SHP77 (cell line): ENCODE measurements at places on chromosomes 11 and 22.

DNA sequence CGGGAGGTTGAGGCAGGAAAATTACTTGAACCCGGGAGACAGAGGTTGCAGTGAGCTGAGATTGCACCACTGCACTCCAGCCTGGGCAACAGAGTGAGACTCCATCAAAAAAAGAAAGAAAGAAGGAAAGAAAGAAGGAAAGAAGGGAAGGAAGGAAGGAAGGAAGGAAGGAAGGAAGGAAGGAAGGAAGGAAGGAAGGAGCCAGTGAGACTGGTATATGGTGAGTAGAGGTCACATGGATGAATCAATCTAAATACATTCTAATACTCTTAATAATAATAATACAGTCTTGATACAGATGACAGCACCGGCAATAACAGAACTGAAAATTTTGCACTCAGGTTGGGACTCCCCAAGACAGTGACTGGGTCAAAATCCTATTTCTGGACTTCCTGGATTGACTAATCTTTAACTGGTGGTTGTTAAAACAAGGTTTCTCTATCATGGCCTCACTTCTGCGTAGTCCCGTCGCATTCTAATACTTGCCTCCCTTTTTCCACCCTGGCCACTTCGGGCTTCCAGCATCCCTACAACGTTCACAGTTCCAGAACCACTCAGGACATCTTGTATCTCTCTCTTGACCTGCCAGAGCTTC is 53.5 kb upstream of the EIF3M start:
- no peak for DNase-seq

- DNase-seq, result no peak
These were observed 27.9 kb downstream of the PIWIL4 start for GRCh38 chr11:94595076-94595475.

DNA sequence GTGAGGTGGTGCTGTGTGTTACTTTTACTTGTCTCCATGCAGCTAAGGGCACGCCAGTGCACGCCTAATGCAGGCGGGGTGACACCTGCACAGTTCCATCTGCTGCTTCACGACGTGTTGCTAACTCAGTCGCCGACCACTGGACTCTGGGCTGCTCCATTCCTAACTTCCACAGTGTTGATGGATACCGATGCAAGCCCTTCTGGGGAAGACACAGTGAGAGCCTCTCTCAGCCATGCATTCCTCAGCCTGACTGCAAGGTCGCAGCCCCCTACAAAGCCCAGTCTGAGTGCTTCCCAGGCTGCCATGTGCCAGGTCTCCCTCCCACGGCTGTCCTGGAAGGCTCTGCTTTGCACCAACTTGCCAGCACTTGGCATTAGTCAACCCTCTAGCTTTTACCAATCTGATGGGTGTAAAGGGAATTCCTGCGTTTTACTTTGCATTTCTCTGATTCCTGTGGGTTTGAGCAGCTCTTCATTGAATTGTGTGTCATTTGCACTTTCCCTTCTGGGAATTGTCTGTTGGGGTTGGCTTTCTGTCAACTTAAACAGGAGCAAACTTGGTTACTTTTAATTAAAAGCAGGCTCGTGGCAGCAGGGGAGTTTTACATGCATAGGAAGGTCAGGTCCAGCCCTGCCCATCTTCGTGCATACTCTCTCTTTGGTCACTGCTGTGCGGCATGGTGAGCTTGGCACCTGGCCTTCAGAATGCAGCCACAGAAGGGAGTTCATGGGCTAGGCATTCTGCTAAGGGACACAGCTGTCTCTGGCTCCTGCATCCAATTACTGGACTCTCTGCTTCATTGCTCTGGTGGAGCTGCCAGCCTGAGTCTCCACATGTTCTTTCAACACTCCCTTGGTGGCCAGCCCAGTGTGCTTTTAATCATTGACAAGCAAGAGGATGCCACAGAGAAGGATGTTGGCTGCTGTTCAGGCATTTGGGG is 34.6 kb upstream of the SHANK2 start:
- no peak for DNase-seq

GRCh38 chr11:18295316-18295715 is 26.6 kb downstream of the HPS5 start:
- DNase-seq, result no peak

DNA sequence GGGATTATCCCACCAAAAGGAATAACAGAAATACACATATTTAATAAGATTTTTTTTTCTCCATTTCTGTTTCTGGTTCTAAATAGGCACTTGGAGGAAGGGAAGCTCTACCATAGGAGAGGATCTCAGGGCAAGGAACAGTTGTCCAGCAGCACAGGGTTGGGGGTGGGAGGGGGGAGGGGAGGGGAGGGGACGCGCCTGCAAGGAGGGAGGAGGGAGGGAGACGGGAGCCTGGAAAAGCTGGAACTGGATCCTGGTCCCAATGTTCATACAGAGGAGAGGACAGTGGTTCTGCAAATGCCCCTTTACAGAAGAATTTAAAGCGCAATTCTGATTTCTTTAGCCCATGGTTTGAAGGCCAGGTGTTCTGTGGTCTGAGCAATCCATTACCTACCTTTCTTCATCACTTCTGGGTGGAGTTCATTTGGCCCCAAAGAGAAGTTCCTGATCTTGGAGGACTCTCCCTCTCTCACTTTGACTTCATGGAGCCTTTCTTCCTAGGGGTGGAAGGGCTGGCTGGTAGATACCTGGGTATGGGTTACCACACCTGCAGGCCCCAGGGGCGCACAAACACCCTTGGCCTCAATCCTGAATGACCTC is 348.9 kb upstream of the NCAM1 start:
- no peak for DNase-seq

DNA sequence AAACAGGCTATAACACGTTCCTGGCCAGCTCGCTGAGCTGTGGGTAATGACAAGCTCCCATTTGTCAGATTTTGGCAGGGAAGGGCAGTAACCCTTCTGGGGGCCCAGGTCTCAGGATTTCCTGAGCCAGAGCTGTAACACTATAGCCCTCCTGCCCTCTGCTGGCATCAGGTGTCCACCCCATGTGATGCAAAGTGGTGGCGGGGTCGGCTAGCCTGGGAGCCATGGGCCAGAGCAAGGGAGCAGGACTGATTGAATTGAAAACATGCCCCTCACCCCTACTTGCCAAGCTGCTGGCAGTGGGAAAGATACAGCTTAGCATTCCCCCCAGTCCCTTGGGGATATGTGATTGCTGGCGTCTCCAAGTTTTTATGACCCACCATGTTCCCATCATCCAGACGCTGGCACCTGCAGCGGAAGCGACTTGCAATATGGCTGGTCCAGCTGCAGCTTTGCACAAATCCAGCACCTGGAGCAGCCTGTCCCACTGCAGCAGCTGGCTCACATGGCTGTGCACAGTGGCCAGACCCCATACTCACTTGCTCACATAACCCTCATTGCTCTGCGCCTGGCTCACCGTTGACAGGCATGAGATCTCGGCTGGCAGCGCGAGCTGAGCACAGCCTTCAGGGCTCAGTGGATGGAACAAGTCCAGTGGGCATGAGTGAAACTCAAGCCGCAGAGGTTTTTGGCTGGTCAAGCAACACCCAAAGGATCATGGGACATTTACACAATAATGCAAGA is 1147.8 kb downstream of the JRKL start:
- DNase-seq, result no peak

DNA sequence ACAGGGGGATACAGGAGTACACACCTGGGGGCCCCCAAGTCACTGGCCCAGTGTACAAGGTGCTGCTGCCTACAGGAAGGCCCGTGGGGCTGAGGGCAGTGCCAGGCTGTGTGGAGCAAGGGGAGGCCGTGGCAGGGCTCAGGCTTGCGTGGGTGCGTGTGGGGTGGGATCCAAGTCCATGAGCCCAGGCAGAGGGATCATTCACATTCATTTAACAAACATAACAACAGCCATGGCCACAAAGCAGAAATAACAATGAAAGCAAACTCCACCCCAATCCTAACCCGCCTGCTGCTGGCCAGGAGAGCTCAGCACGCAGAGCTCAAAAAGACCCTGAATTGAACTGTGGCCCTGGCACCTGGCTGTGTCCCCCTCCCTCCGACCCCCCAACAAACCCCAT is 17.0 kb upstream of the SCGB1A1 start:
- no peak for DNase-seq

- no peak for DNase-seq
These were observed 97.3 kb downstream of the ELP4 start for GRCh38 chr11:31606893-31607292.

DNA sequence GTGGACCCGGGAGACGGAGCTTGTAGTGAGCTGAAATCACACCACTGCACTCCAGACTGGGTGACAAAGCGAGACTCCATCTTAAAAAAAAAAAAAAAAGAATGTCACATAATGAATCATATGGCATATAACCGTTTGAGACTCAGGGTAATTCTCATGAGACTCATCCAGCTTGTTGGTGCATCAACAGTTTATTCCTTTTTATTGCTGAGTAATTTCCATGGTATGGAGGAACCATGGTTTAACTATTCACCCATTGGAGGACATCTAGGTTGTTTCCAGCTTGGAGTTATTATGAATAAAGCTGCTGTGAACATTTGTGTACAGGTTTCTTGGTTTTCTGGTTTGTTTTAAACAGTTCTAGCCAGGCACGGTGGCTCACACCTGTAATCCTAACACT is 25.3 kb downstream of the PPARA start:
- DNase-seq, result no peak

DNA sequence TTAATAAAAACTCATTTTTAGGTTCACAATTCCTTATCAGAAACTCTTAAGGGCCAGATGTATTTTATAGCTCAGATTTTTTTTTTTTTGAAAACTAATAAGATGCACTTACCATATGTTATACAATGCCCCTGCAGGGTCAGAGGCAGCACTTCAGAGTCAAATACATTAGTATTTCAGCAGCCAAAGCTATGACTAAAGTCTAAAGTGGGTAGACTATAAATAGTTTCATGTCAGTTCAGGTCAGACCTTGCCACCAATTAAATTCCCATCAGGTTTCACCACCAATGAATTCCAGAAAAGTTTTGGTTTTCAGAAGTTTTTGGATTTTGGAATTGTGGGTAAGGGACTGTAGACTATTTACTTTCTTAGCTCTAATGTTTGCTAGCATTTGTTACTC is 75.9 kb downstream of the FAM83F start:
- no peak for DNase-seq

DNA sequence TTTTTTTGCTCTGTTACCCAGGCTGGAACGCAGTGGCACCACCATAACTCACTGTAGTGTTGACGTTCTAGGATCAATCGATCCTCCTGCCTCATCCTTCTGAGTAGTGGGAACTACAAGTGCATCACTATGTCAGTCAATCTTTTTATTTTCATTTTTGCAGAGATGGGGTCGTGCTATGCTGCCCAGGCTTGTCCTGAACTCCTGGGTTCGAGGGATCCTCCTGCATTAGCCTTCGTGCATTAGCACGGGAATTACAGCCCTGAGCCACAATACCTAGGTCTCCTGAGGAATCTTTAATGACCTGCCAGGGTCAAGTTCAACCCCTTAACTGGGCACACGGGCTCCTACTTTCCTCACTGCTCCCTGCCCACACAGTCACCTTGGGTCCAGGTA is 4.4 kb downstream of the APOL3 start:
- DNase-seq, result no peak
